ENCODE measurements at places on chromosomes 1 and 21. TPM values are rescaled to one million over a fixed set of nuclear protein-coding genes. Genes with fewer than 3 reads are reported as not detected.

DNA sequence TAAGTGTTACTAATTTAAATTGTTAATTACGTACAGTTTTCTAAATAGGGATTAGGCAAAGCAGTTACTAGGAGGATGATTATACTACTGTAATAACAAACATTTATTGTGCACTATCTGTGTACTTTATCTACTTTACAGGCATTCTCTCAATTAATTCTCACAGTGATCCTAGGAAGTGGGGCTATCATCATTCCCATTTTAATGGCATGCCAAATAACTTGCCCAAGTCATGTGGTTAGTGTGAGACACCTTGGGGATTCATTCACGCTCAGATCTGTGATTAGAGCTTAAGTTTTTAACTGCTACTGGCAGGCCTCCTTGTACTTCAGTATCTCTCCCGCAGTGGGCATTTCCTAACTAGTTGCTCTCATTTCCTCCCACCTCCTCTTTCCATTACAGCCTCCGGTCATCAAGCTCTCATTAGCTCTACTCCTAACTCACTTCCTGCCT is 11.5 kb downstream of the PHLDA3 start:
- no peak for DNase-seq

DNA sequence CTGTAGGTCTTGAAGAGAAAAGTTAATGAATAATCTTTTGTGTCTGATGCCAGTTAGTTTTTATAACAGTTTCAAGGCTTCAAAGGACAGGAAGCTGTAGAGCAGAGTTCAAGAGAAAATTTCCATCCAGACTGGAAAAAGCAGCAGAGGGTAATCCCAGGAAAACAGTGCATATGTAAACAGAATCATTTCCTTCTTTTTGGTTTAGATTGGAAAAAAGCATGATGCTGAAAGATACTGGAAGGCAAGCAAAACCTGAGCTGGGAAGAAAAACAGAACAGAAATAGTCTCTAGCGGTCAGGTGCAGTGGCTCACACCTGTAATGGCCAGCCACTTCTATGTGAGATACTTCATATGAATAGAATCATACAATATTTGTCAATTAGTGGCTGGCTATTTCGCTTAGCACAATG is 71.9 kb downstream of the ZSWIM5 start:
- DNase-seq: no peak

- DNase-seq: no peak
Observed at GRCh38 chr1:212536586-212536985, 72.0 kb upstream of the ATF3 start.

DNA sequence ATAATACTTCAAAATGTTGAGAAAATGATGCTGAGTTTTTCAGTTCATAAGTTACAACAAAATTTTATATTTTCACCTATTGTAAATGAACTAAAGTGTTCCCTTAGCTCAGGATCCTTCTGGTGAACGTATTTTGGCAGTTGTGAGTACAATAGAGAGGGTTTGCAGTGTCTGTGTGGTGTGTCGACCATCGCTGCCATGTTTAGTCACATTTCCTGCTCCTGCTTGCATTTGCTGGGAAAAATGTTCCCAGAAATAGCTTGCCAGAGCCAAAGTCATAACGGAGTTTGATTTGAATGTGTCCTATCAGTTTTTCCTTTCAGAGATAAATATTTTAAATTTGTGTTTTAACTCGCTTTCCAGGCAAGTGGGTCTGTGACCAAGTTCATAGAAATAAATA is 117.1 kb upstream of the COL6A1 start:
- DNase-seq: no peak

GRCh38 chr1:43418858-43419257 is 29.2 kb downstream of the SZT2 start:
- no peak for DNase-seq

DNA sequence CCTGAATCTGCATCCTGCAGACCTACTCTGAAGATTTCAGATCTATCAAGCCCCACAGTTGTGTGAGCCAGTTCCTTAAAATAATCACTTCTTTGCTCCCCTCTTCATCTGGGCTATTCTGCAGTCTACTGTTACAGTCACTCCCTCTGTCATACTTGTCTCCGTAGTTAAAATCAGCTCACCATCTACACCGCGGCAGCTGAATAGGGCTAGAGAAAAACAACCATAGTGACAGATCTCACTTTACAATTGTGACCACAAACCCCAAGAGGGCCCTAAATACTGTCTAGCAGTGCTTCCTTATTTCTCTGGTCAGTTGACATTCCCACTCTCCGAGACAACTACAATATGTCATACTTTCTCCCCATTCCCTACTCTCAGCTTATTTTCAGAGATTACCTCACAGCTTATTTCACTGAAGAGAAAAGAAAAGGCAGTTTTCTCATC is 12.9 kb downstream of the DESI2 start:
- no peak for DNase-seq

TIE1 gene
- 46.6 TPM for total RNA-seq

- no peak for DNase-seq
Observed at GRCh38 chr1:240465531-240465940, 146.4 kb downstream of the GREM2 start.

KCNE2 gene
- total RNA-seq: not detected

NPPB gene
- total RNA-seq: not detected

ADGRL2 gene
- 58.9 TPM for total RNA-seq

- no peak for DNase-seq
Observed at GRCh38 chr1:211731456-211732292, 56.3 kb upstream of the NEK2 start.

DNA sequence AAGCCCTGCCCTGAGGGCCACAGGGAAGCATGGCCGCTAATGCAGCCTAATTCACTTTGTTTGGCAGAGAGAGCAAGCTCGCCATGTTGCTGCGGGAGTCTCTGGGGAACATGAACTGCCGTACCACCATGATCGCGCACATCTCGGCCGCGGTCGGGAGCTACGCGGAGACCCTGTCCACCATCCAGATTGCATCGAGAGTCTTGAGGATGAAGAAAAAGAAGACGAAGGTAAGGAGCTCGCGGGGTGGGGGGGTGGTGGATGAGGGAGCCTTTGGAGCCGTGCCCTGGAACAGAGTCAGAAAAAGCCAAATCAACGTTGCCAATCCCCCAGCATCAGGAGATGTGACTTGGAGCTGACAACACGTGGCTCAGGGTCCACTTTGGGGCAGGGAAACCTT is 529.4 kb downstream of the KIF26B start:
- no peak for DNase-seq

- DNase-seq: no peak
Observed at GRCh38 chr1:11237356-11237755, 25.0 kb downstream of the MTOR start.

GRCh38 chr1:39272027-39272797 is 67.7 kb downstream of the MACF1 start:
- no peak for DNase-seq

Data from posterior vena cava (tissue), 2 donors.